ENCODE measurements at places on chromosomes 13 and 19.
A peak's percentile ranks its signal among the peaks of the same experiment; 100 is the strongest.

- DNase-seq: no peak
Measured at GRCh38 chr13:106367361-106367971, 168.0 kb downstream of the EFNB2 start.

GRCh38 chr19:10642473-10643171 is 11.5 kb upstream of the ILF3 start:
- DNase-seq: no peak

- peak; percentile 6 for DNase-seq
Measured at GRCh38 chr13:25503856-25504255, 132.1 kb downstream of the ATP8A2 start.

- DNase-seq: no peak
Measured at GRCh38 chr13:31595563-31595962, 143.8 kb upstream of the RXFP2 start.

GRCh38 chr13:99066219-99066618 is 88.4 kb upstream of the DOCK9 start:
- DNase-seq: no peak

GRCh38 chr19:29277102-29277501 is 64.2 kb upstream of the UQCRFS1 start:
- DNase-seq: no peak

DNA sequence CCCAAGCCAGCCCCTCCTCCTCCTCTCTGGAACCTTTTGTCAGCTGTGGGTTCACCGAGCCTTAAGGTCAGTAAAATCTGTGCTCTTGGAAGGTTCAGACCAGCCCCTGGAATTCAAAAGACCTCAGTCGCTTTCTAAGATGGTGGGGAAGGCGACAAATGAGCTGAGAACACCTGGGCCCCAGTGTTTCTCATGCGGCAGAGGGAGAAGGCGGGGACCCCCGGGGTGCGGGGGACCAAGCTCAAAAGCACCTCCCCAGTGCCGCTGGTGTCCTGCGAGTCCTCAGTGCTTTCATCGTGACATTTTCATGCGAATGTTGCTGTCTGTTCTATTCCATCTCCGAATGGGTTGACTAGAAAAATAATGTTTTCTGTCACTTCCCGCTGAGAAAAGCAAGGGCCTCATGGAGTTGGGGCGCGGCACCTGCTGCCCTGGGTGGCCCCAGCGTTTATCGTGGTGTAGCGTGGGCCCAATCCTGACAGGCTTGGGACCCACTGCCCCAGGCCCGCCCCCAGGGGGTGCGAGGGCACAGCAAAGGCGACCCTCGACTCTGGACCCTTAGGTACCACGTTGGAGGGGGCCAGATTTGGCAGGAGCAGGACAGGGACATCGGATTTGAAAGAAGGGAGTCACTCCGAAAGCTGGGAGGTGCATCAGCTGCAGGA is 751 bp upstream of the NTN5 start:
- DNase-seq: no peak

GRCh38 chr13:105519771-105520170 is 1015.7 kb downstream of the EFNB2 start:
- no peak for DNase-seq
